ENCODE measurements at places on chromosomes 1 and 21. TPM values are rescaled to one million over a fixed set of nuclear protein-coding genes. Genes with fewer than 3 reads are reported as not detected.

Gene FBLIM1
- 75.1 TPM for total RNA-seq

Gene TLCD4
- total RNA-seq: 43.4 TPM

Gene ALPL
- 14.7 TPM for total RNA-seq

GRCh38 chr1:1038694-1039093 is 18.8 kb downstream of the AGRN start:
- DNase-seq: no peak

- DNase-seq: no peak
Observed at GRCh38 chr1:154557248-154557938, 1.1 kb downstream of the UBE2Q1 start.

- DNase-seq: no peak
Observed at GRCh38 chr1:55584526-55585401, 369.6 kb upstream of the USP24 start.

Gene SLAMF9
- not detected for total RNA-seq

GRCh38 chr1:10398278-10398733 is 558 bp upstream of the PGD start:
- no peak for DNase-seq

Gene LEPR
- 29.5 TPM for total RNA-seq

DNA sequence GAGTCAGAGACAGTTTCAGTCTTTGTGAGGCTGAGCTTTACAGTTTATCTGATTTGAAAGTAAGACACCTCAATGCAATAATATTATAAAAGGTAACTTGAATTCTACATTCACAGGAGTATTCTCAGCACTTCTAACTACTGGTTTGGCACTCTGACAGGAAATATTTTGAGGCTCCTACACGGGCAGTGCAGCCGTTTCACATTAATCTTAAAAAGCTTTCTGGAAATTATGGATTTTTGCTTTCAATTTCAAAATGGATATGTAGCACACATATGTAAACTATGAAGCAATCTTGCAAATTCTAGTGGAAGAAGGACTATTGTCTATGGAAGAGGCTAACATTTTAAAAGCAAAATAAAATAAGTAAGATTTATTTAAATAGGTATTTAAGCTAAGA is 262.9 kb upstream of the SNX7 start:
- no peak for DNase-seq

Gene SUSD4
- 11.0 TPM for total RNA-seq
